ENCODE measurements at places on chromosomes 13 and 19.

DNA sequence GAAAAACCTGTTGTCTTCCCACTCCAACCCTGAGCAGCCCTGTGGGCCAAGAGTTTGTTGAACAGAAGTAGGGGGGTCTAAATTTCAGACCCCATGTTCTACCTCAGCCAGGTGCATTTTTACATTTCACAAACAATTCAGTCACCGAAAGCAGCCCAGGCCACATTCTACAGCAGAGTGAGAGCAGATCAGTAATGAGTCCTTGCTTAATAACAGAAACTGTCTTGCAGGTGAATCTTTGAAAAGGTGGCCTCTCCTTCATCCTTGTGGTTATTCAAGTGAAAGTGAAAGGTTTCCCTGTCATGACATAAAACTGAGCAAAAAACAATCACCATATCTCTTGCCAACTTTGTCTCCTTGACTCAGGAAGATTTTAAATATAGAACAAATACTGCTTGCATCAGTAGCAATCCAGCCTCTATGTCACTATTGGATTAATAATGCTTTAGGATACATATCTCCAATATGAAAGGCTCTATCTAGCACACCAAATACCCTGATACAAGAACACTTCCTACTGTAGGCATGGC lies 670.2 kb downstream of the DIAPH3 start:
- DNase-seq, result no peak

GRCh38 chr13:27004326-27004725 lies 167.3 kb downstream of the USP12 start:
- DNase-seq, result no peak

GRCh38 chr19:7333198-7334118 lies 15.3 kb upstream of the ARHGEF18 start:
- DNase-seq, result no peak

GRCh38 chr13:109595471-109595870 lies 190.9 kb downstream of the IRS2 start:
- no peak for DNase-seq

GRCh38 chr13:30884543-30884942 lies 21.5 kb upstream of the MEDAG start:
- no peak for DNase-seq

DNA sequence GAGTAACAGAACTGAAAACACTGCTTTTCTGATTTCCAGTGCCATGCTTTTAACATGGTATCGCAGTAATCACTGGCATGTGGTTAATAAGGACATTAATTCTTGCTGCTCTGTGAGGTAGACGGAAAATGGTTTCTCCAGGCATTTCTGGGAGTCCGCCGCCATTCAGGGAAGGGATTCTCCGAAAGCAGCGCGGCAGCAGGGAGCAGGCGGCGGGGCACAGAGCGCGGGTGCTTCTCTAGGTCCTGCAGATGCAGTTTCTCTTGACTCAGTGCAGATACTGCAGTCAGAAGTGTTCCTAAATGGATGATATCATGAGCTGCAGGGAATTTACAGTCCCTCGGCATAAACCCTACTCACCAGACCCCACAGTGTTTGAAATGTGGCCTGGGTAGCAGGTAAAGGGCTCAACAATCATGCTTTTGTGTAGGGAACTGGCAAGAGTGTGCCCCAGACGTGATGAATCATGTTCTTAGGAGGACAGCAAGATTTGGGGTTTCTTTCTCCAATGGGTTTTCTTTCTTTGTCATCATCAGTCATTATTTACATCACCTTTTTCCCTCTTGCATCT lies 338.6 kb upstream of the ARGLU1 start:
- DNase-seq, result no peak

GRCh38 chr19:52170304-52170703 lies 1.1 kb downstream of the ZNF836 start:
- no peak for DNase-seq

DNA sequence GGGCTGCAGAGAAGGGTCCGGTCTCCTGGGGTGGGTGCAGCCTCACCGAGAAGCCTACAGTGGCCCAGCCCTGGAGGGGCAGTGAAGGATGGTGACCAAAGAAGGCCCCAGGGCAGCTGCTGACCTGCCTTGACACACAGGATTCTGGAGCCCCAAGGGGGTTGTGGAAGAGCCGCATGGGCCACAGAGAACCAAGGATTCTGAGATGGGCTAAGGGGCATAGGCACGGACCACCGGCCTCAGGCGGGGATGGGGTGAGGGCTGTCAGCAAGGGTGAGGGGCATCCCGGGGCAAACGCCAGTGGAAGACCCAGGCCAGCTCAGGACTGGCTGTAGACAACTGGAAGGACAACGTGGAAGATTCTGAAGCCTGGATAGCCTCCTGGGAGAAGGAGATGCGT lies 151.6 kb downstream of the TEX29 start:
- DNase-seq, result no peak

DNA sequence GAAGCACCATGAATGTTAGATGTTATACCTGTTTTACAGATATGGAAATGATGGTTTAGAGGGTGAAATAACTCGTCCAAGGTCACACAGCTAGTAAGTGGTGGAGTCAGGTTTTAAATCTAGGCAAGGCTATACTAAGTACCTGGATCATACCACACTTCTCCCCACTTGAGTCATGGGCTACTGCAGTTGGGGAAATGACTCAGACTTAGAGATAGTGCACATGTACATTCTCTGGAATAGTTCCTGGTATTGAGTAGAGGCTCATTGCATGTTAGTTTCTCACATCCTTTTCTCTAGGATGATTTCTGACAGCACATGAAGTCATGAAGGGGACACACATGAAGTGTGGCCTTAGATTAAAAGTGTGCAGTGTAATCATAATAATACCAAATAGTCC lies 76.2 kb upstream of the TNFSF11 start:
- no peak for DNase-seq

DNA sequence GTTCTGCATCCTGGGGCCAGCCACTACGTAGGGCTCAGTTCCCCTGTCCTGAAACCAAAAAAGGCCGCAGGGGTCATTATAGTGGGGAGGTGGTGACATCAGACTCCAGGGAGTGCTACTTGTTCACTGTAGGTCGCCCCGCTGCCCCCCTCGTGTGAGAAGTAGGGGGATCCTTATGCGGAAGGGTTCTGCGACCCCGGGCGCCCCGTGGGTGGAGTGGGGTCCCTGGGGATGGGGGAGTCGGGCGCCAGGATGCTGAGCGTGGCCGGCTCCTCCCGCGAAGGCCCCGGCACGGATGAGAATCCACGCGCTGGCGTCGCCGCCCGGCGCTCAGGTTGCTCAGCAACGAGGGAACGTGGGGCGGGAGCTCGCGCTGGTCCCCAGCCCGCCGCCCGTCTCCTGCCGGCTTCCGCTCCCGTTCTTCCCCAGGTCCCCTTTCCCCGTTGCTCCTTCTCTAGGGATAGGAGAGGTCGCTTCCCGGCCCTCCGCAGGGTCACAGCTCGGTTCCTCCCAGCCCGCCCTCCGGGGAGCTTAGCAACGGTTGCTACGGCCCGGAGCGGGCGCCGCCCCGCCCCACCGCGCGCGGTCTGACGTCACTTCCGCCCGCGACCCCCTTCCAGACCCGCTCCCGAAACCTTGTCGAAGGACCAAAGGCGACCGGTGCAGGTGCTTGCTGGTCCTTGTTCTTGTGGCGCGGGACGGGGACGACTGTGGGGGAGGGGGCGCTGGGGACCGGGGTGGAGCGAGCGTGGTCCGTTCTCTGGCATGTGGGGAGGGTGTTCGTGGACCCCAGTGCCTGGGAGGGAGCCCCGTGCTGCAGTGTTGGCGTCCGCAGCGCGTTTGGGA lies at the start of gene NAT14:
NAT14 (plus strand) TSS at position 596 of the 846 bp plus-strand sequence. CDS start 521 bp downstream, outside the sequence.
- no peak for DNase-seq
